ENCODE measurements at places on chromosomes 16 and 17. TPM values are rescaled to one million over a fixed set of nuclear protein-coding genes. Genes with fewer than 3 reads are reported as not detected.

Gene SEZ6L2
- not detected for total RNA-seq

DNA sequence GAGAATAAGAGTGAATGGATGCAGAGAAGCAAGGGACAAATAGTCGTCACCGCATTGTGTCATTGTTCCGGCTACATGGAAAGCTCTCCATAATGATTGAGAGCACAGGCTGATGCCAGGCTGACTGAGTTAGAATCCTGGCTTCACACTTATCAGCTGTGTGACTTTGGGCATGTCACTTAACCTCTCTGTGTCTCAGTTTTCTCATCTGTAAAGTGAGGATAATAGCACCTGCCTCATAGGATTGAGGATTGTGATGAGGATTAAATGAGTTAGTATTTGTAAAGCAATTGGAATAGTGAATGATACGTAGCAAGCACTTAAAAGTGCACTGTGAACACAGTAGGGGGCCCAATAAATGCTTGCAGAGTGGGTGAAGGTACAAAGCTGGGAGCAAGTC is 45.7 kb upstream of the LYRM9 start:
- no peak for DNase-seq

DNA sequence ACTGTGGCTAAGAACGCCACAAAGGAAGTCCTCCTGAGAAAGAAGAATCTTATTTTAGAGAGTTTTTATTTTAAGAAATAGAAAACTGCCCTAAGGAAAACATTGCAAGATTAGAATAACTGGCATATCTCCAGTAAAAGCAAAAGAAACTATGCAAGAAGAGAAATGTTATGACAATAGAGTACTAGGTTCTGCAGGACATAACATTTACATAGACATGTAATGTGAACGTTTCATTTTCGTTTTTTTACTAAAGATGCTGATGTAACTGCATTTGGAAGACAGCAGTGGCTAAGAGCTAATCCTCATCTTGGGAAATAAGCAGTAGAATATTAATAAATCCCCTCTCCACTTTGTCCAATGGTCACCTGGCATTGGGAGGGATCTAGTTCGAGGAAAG is 7.8 kb upstream of the ASGR2 start:
- no peak for DNase-seq

- no peak for DNase-seq
Measured at GRCh38 chr16:22423716-22424115, 49.3 kb upstream of the CDR2 start.

DNA sequence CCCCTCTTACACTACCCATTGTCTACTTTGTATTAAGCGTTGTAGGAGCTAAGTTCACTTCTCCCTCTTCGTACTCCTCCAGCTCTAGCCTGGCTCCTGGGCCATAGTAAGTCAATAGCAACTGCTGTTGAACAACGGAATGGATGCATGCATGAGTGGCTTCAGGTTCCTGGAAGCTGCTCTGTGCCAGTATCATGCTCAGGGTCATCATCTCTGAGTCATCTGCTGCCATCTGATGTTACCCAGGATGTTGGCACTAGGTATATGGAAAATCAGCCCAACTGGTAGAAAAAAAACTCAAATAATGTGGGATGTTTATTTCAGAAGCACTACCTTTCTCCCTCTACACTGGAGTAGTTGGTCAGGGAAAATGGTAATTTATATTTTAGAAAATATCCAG is 536.8 kb downstream of the NPIPA7 start:
- no peak for DNase-seq

Gene UBE2G1
- total RNA-seq = 69.1 TPM

GRCh38 chr16:87881324-87882200 is 12.3 kb upstream of the SLC7A5 start:
- DNase-seq = no peak

DNA sequence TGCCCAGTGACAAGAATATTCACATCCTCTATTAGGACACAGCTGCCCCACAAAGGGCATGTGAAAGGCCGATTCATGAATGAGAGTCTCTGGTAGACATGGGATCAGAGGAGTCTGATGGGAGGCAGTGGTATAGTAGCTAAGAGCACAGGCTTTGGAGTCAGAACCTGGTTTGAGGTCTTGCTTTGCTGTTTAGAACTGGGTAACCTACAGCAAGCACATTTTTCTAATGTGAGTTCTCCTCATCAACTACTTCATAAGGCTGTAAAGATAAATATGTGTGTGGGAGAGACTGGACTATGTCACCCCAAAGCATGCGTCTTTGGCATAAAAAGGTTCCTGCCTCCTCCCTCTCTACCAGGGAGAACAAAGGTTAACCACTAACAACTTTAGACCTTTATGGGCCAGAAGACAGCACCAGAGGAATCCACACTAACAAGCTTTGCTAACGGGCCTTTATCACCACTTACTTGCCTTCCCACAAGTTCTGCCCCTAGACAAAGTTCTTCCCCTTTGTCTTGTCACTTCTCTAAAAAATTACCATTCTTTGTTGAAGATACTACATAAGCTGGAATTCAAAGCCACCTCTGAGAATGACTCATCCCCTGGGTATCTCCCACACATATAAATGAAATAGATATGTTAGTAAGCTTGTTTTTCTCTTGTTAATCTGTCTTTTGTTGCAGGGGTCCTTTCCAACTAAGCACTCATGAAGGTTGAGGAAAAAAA is 21.1 kb downstream of the CDR2 start:
- DNase-seq = no peak

- DNase-seq = no peak
Measured at GRCh38 chr16:8594149-8594666, 3.9 kb upstream of the TMEM114 start.

DNA sequence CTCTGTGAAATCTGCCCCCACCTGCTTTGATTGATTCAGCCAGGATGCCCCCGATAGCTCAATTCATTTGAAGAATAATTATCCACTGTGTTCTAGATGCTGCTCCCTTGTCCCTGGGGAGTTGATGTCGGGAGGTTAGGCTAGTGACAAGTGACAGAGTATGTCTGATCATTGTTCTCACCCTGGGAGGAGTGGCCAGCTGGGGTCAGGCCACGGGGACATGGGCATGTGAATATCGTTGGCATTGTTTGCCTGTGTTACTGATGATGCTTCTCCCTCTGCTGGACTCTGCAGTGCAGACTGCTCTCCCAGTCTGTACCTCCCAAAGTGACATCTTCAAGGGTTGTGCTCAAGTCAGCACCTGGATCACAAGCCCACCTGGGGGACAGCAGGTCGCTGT is 89.9 kb upstream of the C16orf82 start:
- DNase-seq = no peak

DNA sequence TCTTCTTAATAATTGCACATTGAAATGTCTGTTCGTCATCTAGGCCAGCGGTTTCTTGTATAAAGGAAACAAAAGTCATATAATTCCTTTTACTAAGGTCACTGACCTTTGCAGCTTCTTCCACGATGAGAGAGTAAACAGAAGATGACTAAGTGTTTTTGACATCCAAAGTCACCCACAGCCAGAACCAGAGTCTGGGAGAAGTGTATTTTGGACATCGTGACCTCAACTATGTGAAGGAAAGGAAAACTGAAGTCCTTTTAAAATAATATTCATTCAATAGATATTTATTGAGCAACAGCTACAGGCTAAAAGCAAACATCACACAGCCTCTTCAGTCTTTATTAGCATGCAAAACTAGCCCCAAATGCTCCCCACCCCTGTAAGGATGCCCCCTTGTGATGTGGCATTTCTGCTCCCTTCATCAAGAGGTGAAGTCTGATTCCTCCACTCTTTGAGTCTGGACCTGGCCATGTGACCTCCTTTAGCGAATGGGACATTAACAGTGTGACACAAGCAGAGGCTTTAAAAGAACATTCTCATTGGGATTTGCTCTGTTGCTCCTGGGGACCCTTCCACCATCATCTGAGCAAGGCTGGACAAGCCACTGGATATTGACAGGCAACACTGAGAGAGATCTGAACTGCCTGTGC is 8.1 kb upstream of the PMP22 start:
- DNase-seq = no peak

DNA sequence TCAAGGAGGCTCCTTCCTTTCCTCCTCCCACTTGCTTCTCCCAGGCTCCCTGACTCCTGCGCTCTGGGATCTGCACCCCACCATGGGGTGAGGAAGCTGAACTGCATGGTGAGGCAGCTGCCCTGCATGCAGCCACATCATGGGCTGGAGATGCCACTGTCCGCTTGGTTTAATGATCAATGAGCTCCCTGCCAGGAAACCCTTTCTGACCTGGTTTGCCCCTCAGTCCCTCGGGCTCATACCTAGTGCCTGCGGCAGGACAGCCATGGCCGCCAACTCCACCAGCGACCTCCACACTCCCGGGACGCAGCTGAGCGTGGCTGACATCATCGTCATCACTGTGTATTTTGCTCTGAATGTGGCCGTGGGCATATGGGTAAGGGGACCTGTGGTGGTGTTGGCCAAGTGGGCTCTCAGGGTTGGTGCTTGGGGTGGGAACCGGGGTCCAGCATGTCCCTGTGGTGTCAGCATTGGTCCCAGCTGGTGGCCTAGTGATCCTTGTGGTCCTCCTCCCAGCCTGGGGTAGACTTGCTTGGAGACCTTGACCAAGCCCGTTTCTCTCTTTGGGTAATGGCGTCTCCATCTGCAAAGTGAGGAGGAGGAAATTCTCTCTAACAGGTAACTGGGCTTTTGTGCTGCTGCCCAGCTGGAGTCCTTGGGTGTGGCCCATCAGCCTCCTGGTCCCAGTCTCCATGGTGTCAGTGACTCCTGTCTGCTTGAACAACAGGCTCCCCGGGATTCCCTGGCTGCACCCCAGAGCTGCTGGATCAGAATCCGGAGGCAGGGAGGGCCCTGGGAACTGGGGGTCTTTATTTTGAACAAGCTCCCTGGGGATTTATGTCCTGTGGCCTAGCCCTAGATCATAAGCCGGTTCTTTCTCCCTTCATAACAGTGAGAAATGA is at the start of gene SLC5A10:
SLC5A10 (plus strand) TSS at position 225 of the 902 bp plus-strand sequence; CDS start at position 266, 41 bp downstream.
- DNase-seq = no peak

Gene ZNF207
- total RNA-seq = 263 TPM

Gene IL17C
- 0.37 TPM for total RNA-seq

Gene IKZF3
- 31.1 TPM for total RNA-seq

- DNase-seq = no peak
Measured at GRCh38 chr17:44850025-44850424, 2.3 kb downstream of the HIGD1B start.

DNA sequence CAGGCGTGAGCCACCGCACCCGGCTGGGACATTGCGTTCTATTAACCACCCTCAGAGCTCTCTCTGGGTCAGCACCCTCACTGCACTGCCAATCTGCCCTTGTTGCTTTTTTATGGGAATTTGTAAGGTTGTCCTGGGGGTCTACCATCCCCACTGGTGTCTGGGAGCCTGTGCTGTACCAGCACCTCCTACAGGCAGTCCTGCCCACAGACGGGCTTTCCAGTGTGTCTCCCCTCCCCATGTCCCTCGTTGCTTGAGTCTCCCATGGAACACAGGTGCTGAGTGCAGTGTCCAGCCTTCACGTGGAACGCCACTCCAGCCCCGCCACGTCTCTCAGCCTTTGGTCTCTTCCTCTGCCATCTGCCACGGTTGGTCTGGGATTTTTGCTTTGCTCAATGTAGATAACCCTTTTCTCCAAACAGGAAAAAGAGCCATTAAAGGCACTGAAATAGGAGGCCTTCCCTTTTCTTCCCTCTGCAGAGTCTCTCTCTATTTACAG is 68.0 kb upstream of the CBX4 start:
- DNase-seq = no peak

Gene ADCY7
- 214 TPM for total RNA-seq

- DNase-seq = no peak
Measured at GRCh38 chr17:28086519-28086918, 44.0 kb downstream of the NLK start.

Gene AKAP1
- 33.6 TPM for total RNA-seq

GRCh38 chr16:77986011-77986740 is 36.2 kb upstream of the CLEC3A start:
- no peak for DNase-seq

Gene KRT17
- not detected for total RNA-seq

Gene KRT40
- not detected for total RNA-seq

Gene DCTPP1
- 87.3 TPM for total RNA-seq

Gene CTRB2
- not detected for total RNA-seq

Gene ZNF48
- total RNA-seq = 13.8 TPM

DNA sequence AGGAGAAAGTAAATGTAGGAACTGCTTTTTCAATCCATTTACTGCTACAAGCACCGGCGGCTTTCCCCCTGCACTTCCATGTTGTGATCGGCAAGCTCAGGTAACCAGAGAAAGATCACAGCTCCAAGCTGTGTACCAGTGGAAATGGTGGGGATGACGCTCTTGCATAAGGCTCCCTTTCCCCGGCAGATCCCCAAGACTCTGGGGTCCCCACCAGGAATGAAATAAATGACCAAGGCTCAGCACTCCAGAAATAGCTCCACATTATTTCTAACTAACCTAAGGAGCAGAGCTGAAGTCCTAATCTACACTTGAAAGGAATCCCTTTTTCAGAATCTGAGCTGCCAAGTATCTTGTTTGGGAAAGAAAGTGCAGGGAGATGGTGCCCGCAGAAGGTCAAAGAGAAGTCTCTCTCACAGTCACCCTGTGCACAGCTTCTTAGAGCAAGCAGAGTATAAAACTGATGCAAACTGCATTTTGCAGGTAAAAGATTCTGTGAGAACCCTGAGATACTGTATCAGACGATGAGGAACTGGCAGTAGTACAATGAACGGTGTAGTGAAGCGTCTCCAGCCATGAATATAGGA is 11.1 kb downstream of the GRB2 start:
- no peak for DNase-seq

GRCh38 chr16:22641131-22641628 is 130.5 kb downstream of the NPIPB5 start:
- DNase-seq = peak; percentile 34

Gene KIF2B
- total RNA-seq = not detected

GRCh38 chr16:70410734-70411133 is 28.2 kb downstream of the ST3GAL2 start:
- no peak for DNase-seq

DNA sequence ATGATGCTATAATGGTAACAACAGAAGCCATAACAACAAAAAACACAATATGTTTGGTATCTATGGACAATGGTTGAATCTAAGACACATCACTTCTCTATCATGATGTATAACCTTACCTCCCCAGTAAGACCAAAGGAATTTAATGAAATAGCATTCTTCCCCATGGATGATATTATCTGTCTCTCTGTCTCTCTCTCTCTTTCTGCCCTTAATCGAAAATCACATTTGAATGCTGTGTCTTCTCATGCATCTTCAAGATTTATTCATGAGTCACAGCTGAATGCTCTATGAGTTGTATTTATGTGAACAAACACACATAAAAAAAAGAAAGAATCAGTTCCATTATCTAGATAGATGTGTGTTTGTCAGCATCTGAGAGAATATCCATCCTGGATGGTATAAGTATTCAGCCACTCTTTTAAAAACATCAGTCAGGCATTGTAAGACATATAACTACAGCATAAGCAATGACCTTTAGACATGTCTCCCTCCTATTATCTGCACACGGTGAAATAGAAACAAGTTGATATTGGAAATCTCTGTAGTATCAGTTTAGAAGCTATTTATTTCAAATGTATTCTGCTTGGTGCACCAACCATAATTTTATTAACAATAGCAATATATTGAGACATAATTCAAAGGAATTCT is 433.3 kb downstream of the TOX3 start:
- DNase-seq = no peak

Gene WNT9B
- not detected for total RNA-seq

Data from activated CD8-positive, alpha-beta T cell treated with anti-CD3 and anti-CD28 coated beads, Interleukin-2, amount 10 ng/mL, durations not matched to agents 7 days and 5 days (primary cell).